ENCODE measurements at places on chromosomes 5 and 9.

DNA sequence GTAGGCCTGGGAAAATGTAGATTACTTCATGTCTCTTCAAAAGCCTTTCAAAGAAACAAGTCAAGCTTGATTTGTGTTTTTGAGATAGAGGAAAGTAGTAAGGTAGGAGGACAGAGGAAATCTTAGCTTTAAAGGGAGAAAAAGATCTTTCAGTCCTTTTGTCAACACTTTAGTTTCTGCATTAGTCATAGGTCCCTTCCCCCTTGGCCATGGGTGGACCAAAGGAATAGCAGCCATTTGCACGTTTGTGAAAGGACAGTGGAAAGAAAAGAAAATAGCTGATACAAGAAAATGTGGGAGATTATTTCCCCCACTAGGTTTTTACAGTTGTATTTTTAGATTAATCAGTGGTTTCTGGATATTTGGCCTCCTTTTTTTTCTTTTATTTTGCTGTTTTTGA is 121.9 kb upstream of the GRHPR start:
- no peak for DNase-seq

GRCh38 chr9:97076238-97076637 is 37.3 kb upstream of the CTSV start:
- DNase-seq, result no peak

- DNase-seq, result no peak
Observed at GRCh38 chr9:4111233-4112008, 188.4 kb downstream of the GLIS3 start.

- peak; percentile 44 for DNase-seq
Observed at GRCh38 chr5:131634666-131634995, 398 bp downstream of the RAPGEF6 start.

- DNase-seq, result no peak
Observed at GRCh38 chr9:11144746-11145145, 531.9 kb upstream of the PTPRD start.

DNA sequence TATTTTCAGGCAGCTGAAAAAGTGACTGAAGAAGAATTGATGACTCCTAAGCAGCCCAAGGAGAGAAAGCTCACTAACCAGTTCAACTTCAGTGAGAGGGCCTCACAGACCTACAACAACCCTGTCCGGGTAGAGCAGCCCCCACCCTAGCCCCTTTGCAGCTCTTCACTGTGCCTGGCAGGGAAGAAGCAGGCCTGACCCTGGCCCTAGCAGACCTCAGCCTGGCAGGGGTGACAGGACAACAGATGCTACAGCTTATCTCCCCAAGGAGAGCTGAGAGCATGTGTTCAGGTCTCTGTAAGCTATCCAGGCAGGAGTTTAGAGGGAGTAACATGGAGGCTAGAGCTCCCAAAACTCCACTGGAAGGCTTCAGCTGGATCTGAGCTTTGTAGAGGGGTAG is 31.8 kb downstream of the DNAI1 start:
- DNase-seq, result no peak

DNA sequence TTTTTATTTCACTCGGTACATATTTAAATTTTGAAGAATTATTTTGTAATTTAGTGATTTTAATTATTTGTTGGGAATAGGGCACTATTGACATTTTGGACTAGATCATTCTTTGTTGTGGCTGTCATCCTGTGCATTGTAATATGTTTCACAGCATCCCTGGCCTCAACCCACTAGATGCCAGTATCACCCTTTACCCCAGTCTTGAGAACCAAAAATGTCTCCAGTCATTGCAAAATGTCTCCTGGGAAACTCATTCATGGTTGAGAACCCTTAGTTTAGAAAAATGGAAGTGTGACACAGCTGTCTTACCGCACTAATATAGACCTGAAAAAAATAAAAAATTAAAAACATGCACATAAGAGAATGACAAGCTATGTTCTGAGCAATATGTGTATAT is 88.4 kb upstream of the CCDC152 start:
- DNase-seq, result no peak

DNA sequence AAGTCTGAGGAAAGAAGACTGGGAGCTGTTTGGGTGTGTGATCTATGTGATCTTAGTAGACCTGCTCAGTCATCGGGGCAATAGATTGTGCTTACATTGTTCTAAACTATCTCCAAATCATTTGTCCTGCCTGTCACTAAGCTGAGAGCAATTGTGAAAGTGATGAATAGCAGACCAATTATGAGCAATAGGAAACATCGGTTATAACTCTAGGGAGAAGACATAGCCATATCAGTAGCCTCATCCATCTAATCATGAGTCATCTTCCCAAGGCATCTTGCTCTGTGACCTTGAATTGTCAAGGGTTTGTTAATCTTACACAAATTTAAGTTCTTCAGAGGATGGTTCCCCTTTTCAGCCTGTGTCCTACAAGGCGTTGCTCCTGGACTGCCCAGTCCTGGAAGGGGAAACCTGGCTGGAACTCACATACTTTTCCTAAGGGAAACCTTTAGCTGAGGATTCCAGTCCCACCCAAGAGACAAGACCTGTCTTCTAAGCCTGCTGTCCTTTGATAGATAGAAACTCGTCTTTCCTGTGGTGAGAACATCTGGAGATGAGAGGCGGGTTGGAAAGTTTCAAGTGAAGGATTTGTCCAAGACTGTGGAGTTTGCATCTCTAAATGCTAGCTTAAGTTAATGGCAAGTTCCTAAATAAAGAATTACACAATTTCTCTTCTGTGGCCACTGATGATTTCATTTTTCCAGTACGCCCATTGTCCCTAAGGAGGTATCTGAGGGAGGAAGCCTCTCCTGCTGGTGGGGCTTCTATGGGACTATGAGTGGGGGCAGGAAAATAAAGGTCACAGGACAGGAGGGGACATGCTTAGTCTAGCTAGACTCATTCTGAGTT is 53.9 kb upstream of the TRIM32 start:
- DNase-seq, result no peak

- DNase-seq, result no peak
Observed at GRCh38 chr5:151388960-151389359, 41.6 kb upstream of the SLC36A2 start.

GRCh38 chr9:1469996-1470395 is 419.8 kb downstream of the DMRT2 start:
- no peak for DNase-seq

DNA sequence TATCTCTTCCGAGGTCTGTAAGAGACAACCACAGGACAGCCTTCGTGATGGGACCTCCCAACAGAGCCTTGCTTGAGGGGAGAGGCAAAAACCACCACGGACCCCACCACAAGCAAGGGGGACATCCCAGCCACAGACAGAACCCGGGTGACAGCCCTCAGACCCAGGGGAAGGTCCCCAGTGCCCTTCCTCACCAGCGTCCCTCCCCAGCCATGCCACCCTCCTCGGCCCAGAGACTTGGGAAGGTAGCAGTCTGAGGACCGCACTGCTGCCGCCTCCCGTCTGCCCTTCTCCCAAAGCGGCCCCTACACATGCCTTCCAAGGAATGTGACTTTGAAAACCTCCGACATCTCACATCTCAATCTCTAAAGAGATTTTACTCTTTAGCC is 13.4 kb downstream of the IPPK start:
- no peak for DNase-seq

DNA sequence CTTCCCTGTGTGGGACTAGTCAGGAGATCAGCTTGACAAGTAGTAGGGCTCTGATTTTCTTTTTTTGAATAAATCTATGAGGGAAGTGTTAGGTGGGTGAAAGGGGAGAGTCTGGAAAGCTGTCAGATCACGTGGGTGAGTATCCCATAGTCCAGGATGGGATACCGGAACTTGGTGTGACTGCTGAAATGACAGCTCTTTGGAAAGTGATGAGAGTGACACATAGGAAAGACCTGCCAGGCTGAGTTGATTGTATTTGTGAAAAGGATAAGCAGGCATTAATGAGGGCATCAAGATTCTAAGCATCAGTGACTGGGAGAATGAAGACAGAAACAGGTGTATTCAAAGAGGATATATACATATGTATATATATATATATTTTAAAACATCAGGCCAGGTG is 35.6 kb downstream of the ACTBL2 start:
- DNase-seq, result no peak

GRCh38 chr9:70484232-70485130 is 70.0 kb upstream of the KLF9 start:
- DNase-seq, result no peak

GRCh38 chr5:675111-675870 is 17.9 kb downstream of the TPPP start:
- no peak for DNase-seq

DNA sequence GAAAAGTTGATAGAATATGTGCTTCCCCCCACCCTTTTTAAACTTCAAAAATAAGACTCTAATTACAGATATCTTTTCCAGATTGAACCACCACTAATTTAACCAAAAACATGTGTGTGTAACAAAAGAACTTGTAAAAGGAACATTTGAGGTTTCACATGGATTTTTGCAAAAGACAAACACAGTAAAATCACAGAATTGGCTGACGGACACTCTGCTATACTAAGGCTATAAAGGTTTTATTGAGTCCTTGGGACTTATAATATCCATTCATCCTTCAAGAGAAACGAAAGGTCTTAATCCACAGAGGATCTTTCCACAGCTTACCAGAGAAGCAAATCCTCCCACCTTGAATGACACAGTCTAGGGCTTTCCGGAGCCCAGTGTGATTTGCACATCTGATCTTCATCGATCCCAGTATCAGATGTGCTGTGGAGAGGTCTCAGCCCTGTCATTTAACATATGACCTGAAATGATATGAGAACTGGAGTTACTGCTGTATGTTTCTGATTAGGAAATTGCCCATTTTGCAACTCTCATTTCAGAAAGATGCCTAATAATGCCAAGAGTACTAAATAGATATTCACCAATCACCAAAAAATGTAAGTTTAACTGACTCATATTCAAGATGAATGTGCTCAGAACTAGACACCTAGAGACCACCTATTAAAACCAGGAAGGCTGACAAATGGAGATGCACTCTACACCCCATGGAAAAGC is 256.5 kb upstream of the FBXL7 start:
- no peak for DNase-seq

- DNase-seq, result no peak
Observed at GRCh38 chr9:131011274-131012022, 2.5 kb downstream of the LAMC3 start.

DNA sequence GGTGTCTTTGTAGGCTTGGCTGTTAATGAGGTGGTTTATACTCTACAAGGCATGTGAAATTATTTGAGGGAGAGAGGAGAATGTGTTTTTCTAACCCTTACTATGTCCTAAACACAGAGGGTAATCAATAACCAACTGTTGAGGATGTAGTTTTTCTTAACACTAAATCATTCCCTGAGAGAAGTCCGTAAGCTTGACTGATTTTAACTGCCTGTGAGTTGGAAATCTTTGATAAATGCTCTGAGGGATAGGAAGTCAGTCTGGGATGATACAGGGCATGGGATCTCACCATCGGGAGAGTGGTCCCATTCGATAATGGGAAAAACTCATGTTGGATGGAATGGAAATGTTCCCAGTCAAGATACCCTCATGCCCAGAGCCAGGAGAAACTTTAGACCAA is 249.6 kb downstream of the PDZD2 start:
- no peak for DNase-seq

GRCh38 chr5:124935065-124935464 is 188.6 kb upstream of the ZNF608 start:
- no peak for DNase-seq

- DNase-seq, result no peak
Observed at GRCh38 chr5:163269624-163270023, 167.8 kb upstream of the CCNG1 start.

- no peak for DNase-seq
Observed at GRCh38 chr9:126614088-126614454, 343 bp downstream of the LMX1B start.

DNA sequence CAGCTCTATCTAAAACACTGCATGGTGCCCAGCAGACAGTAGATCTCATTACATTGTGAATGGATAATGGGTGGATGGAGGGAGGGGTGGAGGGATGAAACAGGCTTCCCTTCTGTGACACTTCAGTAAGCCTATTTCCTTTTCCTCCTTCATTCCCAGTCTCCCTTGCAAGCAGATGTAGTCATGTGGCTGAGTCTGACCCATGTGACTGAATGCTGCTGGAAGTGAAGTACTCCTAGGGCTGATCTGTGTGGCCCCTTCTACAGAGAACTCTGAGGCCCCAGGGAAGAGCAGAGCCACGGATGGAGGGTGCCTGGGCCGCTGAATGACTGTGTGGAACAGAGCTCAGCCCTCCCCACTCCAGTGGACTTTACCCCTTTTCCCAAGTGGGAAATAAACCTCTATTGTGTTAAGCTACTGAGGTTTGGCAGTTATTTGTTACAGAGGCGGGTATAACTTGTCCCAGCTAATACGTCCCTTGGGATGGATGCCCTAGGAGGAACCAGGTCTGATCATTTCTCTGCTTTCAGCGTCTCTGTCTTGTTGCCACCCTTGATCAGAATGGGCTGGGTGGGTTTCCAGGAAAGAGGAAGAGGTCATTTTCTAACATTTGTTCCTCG is 176.1 kb upstream of the MVB12B start:
- DNase-seq, result no peak

DNA sequence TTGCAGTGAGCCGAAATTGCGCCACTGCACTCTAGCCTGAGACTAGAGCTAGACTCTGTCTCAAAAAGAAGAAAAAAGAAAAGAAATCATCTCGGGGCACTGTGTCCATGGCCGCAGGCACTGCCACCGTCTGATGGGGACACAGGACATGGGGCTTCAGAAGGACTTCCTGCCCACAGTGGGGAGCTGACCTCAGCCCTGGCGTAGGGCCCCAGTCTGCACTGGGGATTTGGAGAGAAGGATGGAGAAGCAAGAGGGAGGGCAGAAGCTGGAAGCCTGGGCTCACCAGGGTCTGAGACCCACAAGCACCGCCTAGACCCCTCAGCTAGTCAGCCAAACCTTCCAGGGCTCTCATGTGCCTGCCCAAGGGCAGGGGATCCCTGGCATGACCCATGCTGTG is 4.1 kb upstream of the SARDH start:
- no peak for DNase-seq

DNA sequence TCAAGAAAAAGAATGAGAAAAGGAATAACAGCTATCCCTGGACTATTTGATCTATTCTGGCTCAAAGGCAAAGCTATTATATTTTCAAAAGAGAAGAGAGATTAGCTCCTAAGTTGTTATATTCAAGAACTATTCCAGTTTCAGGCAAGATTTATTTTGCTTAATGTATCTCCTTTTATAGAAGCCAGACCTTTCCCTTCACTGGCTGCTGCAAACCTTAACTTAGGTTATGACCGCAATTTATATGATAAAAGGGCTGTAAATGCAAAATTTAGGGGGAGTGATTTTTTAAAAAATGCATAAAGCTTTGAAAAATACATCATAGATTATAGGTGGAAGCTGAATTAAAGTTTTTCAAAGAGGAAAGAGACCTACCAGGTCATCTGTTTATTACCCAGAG is 97.8 kb downstream of the FBXL7 start:
- no peak for DNase-seq

GRCh38 chr9:31519011-31519410 is 865.4 kb upstream of the ACO1 start:
- DNase-seq, result no peak

DNA sequence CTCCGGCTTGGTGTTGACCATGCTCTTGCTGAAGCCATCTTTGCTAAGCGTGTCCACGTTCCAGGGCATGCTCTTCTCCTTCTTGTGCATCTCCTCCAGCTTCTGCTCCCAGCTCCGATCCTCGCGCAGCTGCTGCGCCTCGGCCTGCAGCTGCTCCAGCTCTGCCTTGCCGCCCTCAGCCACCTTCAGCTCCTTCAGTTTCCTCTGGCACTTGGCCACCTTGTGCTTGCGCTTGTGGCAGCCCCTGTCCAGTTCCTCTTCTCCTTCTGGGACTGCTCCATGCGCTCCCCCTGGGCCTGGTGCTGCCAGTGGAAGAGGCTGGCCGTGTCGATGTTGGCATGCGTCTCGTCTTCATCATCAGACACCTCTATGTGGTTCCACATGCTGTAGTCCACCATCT is 128.3 kb upstream of the CLINT1 start:
- DNase-seq, result no peak

GRCh38 chr9:93898026-93898425 is 57.1 kb downstream of the BARX1 start:
- DNase-seq, result no peak
